Stimulated activated naive CD4-positive, alpha-beta T cell treated with Interleukin-2 at 50 U/mL for 16 hours (primary cell): ENCODE measurements at places on chromosomes 7 and 10.

- peak; percentile 23 for DNase-seq
Measured at GRCh38 chr10:35640474-35640873, 1.6 kb downstream of the FZD8 start.

- no peak for DNase-seq
Measured at GRCh38 chr7:107865956-107866775, 24.8 kb upstream of the DLD start.

- no peak for DNase-seq
Measured at GRCh38 chr7:76430211-76430610, 5.5 kb downstream of the ZP3 start.

DNA sequence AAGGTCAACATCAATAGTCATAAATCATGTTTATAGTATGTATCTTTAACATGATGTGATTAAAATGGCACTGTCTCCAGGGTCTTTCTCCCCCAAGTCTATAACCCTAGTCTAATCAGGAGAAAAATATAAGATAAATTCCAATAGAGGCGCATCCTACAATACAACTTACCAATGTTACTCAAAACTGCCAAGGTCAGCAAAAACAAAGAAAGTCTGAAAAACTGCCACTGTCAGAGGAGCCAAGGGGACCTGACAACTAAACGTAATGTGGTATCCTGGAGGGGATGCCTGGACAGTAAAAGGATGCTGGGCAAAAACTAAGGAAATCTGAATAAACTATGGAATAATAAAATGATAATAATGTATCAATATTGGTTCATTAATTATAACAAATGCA is 63.9 kb downstream of the TPK1 start:
- DNase-seq: no peak
